ENCODE measurements at places on chromosomes 7 and 10.

DNA sequence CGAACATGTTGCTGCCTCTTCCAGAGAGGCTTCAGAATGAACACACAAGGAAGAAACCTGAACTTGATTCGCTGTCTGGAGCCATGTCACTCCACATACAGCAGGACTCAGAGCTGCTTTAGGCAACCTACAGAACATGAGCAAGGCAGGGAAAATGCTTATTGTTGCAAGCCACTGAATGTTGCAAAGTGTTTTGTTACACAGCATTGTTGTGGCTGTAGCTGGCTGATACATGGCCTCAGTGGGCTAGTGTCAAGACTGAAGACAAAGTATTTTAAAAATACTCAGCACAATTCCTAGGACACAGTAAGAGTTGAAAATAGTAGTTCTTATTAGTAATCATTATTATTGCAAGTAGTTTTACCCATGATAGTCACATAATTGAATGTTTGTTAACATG, 3.1 kb upstream of the CHST15 start:
- DNase-seq, result no peak

DNA sequence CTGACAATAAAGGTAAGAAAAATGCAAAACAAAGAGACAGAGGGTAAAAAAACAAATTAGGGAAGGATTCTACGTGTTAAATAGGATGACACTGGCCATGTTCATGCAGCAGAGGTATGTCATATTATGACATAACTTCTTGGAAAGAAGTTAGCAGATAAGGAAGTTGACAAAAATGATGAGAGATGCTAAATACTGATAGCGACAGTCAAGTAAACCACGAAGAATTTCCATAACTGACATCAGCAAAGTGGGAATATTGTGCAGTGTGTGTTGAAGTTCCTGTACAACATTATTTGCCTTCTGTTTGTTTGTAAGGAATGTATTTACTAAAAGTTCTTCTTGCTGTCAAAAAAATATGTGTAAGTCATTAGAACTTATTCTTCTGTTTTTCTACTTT, 29.5 kb downstream of the MDH2 start:
- DNase-seq, result no peak

GRCh38 chr10:13628661-13629060, 41.9 kb downstream of the PRPF18 start:
- DNase-seq, result no peak

DNA sequence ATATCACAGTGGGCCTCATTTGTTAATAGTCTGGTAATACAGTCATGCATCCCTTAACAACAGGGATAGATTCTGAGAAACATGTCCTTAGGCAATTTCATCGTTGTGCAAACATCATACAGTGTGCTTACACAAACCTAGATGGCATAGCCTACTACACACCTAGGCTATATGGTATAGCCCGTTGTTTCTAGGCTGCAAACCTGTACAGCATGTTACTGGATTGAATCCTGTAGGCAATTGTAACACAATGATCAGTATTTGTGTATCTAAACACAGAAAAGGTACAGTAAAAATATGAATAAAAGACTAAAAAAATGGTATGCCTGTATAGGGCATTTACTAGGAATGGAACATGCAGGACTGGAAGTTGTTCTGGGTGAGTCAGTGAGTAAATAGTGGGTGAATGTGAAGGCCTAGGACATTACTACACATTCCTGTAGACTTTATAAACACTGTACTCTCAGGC, 12.0 kb upstream of the RHOBTB1 start:
- no peak for DNase-seq
